ENCODE measurements at places on chromosomes 2 and 18.

- DNase-seq, result no peak
Measured at GRCh38 chr2:27729198-27729597, 42.3 kb upstream of the MRPL33 start.

GRCh38 chr18:69580107-69580506 lies 179.4 kb downstream of the DOK6 start:
- peak; percentile 10 for DNase-seq

GRCh38 chr2:207561386-207562080 lies 31.8 kb downstream of the CREB1 start:
- no peak for DNase-seq

GRCh38 chr18:9323750-9324445 lies 10.7 kb upstream of the TWSG1 start:
- DNase-seq, result no peak

DNA sequence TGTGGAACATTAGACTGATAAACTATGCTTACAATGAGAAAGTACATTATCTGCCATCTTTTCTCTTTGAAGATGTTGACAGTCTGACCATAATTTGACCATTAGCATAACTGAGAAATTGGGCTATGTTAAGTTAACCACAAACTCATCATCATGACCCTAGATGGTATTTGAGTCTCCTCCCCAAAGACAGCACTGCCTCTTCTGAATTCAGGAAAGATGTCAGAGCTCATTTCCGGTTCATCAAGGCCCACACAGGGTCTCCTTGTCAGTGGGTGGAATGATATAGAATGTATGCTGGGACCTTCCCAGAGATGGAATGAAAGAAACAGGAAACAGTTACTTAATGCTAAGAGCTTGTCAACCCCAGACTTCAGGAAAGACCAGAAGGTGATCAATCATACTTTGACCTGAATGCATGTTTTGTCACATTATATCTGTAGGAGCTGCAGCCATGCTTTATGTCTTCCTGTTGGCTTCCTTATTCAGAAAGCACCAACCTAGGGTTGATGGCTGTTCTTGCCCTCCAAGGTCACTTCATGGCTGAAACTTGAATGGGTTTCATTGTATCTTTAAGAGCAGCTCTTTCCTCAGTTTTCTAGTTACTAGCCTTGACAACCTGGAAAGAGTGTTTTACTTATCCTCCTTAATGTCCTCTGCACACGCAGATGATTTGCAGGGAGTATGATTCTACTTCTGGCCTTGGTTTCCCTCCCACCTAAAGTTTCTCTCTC lies 99.1 kb upstream of the NEUROD1 start:
- DNase-seq, result no peak

DNA sequence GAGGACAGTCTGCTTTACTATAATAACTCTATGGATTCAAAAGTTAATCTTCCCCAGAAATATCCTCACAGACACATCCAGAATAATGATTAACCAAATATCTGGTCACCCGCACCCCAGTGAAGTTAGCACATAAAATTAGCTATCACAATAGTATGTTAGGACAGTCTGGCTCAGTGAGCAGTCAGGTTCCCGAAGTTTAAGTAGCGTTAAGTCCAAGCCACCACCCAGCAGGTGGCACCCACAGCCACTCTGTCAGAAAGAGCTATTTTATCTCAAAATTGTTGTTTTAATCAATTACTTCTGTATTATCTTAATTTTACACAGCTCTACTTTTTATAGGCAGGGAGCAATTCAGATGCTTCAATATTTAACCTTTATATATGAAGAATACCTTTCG lies 537.5 kb downstream of the MBD2 start:
- DNase-seq, result no peak

- DNase-seq, result peak; percentile 19
Measured at GRCh38 chr2:162057426-162057825, 16.6 kb downstream of the DPP4 start.

DNA sequence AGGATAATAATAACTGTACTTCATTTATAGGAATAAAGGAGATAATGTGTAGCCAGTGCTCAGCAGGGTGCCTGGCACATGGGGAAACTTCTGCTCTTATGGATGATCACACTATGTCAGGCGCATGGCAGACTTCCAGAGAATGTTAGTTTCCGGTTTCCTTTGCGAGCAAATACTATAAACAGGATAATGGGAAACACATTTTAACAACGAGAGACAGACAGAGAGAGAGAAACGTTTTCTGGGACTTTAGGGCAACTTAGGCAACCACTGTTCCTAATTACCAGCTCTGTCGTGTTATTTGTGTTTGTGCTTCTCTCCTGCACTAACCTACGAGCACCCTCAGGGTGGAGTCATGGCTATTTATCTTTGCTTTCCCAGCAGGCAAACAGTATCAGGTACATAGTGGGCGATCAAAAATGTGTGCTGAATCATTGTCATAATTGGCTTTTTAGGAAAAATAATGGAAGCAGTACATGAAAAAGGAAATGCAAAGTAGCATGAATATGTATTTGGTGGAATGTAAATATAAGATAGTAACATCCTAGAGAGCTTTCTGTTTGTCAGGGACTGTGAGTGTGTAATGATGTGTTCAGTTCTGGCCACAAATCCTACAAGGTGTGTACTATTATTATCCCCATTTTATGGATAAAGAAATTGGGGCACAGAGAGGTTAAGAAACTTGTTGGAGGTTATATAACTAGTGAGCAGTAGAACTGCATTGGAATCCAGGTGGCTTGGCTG lies 36.8 kb upstream of the IGFBP2 start:
- DNase-seq, result no peak

GRCh38 chr2:191114403-191114886 lies 36.3 kb downstream of the STAT4 start:
- DNase-seq, result peak; percentile 82

GRCh38 chr2:75500633-75501032 lies 60.1 kb downstream of the EVA1A start:
- DNase-seq, result no peak

GRCh38 chr2:126329173-126329572 lies 326.8 kb upstream of the GYPC start:
- DNase-seq, result no peak

DNA sequence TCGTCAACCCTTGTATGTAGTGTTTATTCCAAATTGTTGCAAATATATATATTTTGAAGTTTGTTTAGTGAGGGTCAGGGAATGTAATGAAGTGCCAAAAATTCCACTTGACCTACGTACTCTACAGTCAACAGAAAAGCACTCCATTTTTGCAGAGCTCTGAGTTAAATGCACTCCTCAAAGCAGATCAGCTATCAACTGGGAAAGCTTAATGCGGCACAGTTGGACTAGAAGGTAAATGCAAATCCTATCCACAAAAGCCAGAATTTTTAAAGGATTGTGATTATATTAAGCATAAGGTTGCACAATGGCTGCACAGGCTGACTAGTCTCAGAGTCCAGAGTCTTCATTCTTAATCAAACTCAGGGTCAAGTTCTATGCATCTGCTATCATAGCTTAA lies 577.1 kb downstream of the ARHGAP15 start:
- no peak for DNase-seq

GRCh38 chr2:147232225-147232669 lies 612.6 kb upstream of the ACVR2A start:
- no peak for DNase-seq

- no peak for DNase-seq
Measured at GRCh38 chr2:95316466-95317122, 19.4 kb downstream of the KCNIP3 start.

DNA sequence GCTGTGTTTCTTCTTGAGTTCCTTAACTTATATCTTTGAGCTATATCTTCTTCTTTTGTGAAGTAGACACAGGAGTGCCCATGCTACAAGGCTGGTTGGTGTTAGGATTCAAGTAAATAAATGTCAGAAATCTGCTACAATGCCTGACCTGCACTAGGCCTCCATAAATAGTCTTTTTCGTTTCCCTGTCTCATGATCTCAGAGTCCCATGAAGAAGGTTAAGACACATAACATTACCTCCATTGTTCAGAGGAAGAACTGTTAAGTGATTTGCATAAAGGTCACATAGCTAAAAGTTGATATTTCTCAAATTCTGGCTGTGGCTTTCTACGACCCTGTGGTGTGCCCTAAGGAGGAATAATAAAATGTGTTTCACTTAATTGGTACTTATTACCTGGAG lies 228.4 kb downstream of the KCNS3 start:
- no peak for DNase-seq

Measured in CD4-positive, alpha-beta T cell treated with Interleukin-21 for 1 hour (primary cell).